C1 segment of cervical spinal cord (tissue), 14 donors: ENCODE measurements at places on chromosomes 5 and 9.

DNA sequence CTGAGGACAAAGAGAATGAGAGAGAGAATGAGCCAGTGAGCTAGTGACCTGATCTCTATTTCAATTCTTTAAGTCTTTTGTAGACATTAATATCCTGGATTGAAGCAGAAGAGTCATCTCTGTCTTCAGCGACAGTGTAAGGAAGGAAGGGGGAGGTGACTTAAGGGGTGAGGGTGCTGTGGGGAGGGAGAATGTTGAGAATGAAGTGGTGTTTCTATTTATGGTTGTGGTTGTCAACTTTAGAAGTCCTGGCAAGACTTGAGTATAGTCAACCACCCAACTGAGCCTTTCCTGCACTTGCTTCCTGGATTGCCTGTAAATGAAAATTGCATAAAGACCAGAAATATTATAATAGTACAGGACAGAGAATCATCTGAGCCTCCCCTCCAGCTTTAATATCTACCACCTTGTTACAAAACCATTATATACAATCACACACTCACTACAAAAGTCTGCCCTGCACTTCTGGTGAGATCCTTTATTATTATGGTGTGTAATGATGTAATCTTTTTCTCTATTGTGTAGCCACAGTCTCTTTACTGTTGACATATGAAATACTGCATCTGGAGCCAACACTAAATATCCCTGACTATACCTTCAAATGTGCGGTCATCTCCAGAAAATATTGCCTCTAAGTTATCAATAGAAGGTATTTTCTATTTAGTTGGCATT is 91.7 kb downstream of the NTRK2 start:
- DNase-seq: no peak

DNA sequence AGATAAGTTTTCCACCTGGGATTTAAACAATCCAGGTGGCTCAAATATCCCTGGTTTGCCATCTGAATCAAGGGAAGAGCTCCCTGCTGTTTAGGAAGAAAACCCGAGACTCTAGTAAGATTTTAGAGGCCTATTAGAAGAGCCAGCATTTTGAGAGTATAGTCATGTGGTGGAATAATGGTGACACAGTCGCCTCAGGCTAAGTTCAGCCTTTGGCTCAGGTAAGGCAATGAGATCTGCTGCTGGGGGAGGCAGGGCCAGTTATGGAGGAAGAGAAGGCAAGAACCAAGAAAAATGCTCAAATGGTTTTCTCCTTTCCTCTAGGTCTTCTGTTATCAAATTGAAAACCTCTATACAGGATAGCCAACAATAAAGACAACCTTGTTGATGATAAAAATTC is 16.2 kb downstream of the RAD1 start:
- no peak for DNase-seq

GRCh38 chr5:177472460-177473442 is 683 bp downstream of the DBN1 start:
- DNase-seq: no peak

GRCh38 chr9:98031935-98032334 is 24.6 kb upstream of the NANS start:
- DNase-seq: no peak

GRCh38 chr5:172679628-172680212 is 38.7 kb downstream of the NEURL1B start:
- no peak for DNase-seq

GRCh38 chr5:157431544-157432200 is 28.3 kb upstream of the NIPAL4 start:
- peak; percentile 48 for DNase-seq

DNA sequence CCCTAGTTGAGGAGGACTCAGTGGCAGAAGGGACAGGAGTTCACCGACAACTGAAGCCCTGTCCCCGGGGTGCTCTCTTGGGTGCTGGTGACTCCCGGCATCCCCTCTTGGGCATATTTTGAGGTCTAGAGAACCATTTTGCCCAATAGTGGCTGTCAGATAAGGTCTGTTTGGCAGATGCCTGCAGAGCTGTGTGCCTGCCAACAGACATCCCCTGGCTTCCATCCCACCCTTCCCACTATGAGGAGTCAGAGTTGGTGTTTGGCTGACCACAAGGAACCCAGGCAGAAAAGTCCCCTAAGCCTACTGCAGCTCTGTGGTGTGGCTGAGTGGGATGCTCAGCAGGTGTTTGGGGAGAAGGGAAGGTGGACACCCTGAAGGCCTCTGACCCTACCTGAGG is 207.0 kb downstream of the AUH start:
- DNase-seq: no peak

GRCh38 chr5:33297760-33298216 is 143.0 kb upstream of the TARS1 start:
- no peak for DNase-seq

- DNase-seq: no peak
Measured at GRCh38 chr9:124220946-124221451, 36.8 kb upstream of the NEK6 start.

DNA sequence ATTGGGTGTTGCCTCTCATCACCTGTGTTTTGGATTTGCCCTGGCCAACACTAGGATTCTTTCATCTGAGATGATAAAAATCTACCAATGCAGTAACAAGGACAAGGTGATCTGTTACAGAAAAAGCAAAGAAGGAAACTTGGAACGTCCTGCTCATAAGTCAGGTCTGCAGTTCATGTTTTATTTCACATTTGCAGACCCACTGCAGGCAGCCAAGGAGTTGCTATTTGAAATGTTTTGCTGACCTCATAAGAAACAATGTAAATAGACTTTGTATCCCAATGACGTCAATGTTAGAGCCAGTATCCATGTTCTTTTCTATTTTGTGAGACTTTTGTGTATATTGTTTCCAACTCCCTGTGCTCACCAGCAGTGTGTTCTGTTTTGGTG is 312.9 kb downstream of the DEPDC1B start:
- no peak for DNase-seq

DNA sequence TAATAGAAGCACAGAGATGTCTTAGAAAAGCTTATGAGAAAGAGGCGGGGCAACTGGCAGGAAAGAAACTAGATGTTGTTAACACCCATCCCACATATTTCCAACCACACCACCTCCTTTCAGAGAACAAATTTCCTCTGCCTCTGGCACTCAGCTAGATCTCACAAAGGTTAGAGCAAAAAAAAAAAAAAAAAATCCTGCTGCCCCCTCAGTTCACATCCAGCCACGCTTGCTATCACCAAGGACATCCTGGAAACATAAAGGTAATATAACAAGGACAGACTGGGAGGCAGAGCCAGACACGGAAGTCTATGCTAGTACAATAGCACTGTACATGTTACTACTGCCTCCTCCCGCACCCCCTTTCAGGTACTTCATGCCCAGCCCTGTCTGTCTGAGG is 238.0 kb upstream of the PTGER4 start:
- no peak for DNase-seq

DNA sequence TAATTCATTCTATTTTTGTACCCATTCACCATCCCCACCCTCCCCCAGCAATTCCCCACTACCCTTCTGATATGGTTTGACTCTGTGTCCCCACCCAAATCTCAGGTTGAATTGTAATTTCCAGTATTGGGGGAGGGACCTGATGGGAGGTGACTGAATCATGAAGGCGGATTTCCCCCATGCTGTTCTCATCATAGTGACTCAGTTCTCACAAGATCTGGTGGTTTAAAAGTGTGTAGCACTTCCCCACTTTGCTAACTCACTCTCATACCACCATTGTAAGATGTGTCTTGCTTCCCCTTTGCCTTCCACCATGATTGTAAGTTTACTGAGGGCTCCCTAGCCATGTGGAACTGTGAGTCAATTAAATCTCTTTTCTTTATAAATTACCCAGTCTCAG is 25.9 kb upstream of the TESK1 start:
- DNase-seq: no peak

GRCh38 chr5:111695991-111696390 is 61.0 kb downstream of the NREP start:
- no peak for DNase-seq

GRCh38 chr5:116571568-116572349 is 2.9 kb downstream of the SEMA6A start:
- DNase-seq: no peak

DNA sequence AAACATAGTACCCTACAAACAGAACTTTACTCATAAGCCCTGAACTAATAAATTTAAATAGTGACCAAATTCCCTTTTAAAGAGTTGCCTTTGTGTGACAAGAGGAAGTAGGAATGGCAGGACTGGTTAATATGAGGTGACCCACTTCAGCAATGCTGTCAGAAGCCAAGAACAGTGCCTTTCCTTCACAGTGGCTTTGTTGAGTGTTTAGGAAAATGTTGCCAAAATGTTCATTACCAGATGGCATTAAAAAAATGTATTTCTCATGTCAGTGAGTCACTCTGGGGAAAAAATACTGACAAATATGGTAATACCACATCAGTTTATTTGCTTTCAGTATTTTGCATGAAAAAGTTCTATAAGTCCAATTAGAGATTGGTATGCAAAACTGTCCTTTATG is 103.3 kb downstream of the DIRAS2 start:
- DNase-seq: no peak

DNA sequence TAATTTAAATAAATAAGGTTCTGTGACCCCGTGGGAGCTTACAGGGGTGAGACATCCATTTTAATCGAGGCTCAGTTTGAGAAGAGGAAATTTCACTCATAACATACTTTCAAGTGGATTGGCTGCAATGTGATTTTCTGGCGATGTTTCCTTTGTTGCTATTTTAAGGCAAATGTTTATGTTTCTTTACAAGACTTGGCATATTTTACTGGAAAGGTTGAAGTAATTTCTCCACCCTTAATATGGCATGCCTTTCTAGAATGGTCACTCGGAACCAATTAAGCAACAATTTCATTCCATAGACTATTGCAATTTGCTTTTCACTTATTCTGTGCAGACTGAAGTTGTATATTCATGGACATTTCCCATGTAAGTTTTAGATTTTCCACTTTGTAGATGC is 438.0 kb upstream of the WWC1 start:
- DNase-seq: no peak

DNA sequence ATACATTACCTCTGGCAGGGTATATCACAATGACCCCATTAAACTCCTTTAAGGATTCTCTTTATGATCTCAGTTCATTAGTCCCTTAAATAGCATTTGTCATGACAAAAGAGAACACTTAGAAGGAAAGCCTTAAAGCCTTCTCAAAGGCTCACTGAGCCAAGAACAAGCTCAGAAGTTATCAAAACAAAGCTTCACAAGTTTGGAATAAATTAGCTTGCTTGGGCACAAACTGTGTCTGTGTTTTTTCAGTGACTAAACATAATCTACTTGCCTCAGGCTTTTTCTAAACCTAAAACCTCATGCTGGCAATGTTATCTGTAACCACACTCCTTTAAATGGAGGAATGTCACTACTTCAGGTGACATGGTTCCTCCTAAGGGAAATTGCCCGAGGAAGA is 1114.9 kb upstream of the C9orf72 start:
- no peak for DNase-seq

DNA sequence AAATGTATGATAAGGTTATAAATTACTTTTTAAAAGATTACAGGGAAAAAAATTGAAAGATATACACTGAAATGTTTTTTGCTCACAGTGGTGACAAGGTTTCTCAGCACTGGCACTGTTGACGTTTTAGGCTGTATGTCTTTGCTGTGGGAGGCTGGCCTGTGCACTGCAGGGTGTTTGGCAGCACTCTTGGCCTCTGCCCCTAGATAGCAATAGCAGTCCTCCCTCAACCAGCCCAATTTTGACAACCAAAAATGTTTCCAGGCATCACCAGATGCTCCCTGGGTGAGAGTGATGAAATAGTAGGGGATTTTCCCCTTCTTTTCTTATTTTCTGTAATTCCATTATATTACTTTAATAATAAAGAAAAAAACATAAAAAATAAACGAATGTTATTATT is 3.3 kb downstream of the CD274 start:
- DNase-seq: no peak

- DNase-seq: no peak
Measured at GRCh38 chr9:37030611-37030939, 3.5 kb downstream of the PAX5 start.

GRCh38 chr5:5617024-5617423 is 194.5 kb downstream of the ICE1 start:
- DNase-seq: no peak

DNA sequence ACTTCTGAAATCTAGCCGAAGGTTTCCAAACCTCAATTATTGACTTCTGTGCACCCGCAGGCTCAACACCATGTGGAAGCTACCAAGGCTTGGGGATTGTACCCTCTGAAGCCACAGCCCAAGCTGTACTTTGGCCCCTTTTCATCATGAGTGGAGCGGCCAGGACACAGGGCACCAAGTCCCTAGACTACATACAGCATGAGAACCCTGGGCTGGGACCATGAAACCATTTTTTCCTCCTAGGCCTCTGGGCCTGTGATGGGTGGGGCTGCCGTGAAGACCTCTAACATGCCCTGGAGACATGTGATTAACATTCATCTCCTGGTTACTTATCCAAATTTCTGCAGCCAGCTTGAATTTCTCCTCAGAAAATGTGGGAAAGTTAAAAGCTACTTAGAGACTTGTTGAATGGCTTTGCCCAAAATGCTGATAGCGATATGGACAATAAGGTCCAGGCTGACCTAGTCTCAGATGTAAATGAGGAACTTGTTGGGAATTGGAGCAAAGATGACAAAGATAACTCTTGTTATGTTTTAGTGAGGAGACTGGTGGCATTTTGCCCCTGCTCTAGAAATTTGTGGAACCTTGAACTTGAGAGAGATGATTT is 34.1 kb upstream of the CPLANE1 start:
- no peak for DNase-seq

- DNase-seq: no peak
Measured at GRCh38 chr9:5841771-5842573, 9.1 kb upstream of the ERMP1 start.

DNA sequence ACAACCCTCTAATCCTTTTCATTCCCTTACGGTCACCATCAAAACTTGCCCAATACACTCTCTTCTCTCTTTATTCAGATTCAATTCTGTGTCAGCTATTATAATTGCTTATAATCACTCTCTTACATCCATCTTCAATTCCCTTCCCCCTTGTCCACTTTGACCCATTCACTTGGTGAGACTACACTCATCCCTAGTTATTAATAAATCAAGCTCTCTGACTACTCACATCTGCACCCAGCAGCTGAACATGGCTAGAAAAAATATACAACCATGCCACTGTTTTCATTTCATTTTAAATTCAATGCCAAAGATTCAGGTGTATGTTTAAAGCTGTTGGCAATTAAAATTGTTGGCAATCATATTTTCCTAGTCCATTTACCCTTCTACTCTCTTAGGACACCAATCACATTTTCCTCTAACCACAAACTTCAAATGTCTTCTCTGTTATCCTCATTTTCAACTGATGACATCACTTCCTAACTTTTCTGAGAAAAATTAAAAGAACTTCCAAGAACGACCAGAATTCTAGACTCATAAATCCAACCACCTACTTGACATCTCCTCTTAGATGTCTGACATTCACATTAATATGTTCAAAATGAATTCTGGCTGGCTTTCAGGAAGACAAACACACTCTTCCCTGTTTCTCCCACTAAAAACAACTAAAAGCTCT is 5.5 kb downstream of the C5orf15 start:
- DNase-seq: no peak

DNA sequence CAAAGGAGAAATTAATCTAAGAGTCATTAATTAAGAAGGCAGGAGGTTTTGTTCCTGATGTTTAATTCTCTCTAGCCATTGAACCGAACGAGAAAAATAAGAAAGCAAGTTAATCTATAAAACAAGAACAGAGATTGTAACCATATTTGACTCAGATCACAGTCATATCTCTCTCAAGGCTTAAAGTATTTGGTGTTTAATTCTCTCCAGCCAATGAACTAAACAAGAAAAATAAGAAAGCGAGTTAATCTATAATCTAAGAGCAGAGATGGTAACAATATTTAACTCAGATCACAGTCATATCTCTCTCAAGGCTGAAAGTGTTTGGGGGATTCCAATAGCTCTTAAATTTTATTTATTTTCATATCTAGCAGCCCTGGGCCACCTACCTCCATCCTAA is 74.4 kb upstream of the SHISAL2B start:
- DNase-seq: no peak
